ENCODE measurements at places on chromosomes 11 and 22.

DNA sequence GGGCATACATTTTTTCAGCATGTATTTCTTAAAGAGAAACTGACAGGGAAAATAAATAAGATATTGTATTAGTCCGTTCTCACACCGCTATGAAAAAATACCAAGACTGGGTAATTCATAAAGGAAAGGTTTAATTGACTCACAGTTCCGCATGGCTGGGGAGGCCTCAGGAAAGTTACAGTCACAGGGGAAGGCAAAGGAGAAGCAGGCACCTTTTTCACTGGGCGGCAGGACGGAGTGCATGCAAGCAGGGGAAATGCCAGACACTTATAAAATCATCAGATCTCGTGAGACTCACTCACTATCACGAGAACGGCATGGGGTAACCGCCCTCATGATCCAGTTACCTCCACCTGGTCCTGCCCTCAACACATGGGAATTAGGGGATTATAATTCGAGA, 44.2 kb downstream of the PPFIA1 start:
- no peak for DNase-seq

GRCh38 chr11:12546122-12546521, 128.1 kb upstream of the TEAD1 start:
- no peak for DNase-seq

GRCh38 chr11:17046690-17047089, 30.8 kb downstream of the RPS13 start:
- DNase-seq = no peak

DNA sequence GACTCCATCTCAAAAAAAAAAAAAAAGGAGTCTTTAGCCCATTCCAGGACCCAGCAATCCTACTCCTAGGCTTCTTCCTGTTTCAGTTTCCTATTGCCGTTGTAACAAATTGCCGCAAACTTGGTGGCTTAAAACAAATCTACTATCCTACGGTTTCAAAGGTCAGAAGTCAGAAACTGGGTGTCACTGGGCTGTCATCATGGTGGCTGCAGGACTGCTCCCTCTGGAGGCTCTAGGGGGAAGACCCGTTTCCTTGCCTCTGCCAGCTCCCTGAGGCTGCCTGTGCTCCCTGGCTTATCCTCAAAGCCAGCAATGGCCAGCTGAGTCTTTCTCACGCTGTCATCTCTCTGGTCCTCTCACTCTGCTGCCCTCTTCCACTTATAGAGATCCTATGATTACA, 8.7 kb upstream of the DAGLA start:
- DNase-seq = peak; percentile 68

DNA sequence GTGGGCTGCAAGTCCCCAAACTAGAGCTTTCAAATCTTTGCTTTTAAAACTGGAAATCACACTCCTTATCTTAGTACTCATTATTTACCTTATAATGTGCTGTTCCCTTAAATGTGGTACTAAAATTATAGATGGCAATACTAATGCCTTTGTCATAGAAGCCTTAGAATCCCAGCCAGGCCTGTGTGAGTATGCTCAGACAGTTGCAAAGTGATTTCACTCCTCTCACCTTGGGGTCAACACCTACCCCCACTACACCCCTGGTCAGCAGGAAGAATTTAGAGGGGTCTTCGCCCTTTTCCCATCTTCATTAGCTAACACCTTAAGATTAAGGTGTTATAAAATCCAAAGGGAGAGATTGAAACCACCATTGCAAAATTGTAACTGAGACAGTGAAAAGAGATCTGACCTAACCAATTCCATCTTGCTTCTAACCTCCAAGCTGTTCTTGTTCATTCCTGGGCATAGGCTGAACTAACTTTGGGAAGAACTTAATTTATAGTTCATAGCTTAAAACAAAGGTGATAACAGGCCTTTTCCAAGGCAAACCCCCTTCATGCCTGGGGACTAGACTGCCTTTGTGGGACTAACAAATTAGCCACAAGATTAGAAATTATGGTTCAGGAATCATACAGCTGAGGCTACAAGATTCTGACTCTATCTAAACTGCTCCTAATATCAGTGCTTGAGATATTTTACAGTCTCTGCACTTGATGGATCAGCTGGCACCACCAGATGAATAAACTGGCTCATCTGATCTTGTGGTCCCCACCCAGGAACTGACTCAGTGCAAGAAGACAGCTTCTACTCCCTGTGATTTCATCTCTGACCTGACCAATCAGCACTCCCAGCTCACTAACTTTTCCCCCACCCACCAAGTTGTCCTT, 10.4 kb upstream of the MRPL17 start:
- no peak for DNase-seq

- no peak for DNase-seq
These were observed 696 bp downstream of the KRTAP5-5 start for GRCh38 chr11:1630271-1630670.

GRCh38 chr11:87712391-87712790, 462.9 kb downstream of the RAB38 start:
- DNase-seq = no peak

DNA sequence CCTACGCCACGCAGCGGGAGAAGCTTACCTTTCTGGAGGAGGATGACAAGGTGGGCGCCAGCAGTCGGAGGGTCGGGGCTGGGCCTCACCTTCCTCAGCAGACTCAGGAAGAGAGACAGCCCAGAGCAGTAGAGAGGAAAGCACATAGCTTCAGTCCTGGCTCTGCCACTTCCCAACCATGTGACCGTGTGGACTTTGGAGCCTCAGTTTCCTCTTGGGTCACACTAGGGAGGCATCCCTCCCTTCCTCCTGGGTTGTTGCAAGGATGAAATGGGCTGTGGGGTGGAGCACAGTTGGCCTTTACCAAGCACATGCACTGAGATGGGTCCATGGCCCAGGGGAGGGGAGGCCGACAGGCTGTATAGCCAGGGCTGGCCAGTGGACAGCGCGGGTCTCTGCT, 12.9 kb downstream of the DPP3 start:
- DNase-seq = no peak

DNA sequence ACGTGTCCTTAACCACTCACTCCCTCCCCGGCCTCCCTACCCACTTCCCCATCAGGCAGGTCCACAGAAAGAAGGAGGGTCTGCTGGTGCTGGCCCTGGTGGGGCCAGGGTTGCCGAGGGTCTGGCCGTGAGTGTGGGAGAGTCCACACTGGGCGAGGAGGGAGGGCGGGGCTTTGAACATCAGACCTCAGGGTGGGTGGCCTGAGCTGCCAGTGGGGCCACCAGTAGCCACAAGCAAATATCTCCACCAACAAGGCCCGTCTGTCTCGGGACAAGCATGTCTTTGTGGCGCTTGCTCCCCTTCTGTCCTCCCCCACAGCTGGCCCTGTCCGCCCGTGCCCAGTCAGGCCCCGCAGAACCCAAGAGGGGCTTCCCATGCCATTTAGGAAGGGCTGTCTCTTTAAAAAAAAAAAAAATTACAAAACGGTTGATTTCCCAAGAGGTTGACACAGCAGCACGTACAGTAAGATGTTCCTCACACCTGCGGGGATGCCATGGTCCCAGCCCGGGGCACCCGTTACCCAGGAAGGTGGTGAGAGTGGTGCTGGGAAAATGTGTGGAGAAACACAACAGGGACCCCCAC, 17.7 kb upstream of the TALDO1 start:
- DNase-seq = no peak

GRCh38 chr11:45108070-45109064, 38.1 kb upstream of the PRDM11 start:
- no peak for DNase-seq

DNA sequence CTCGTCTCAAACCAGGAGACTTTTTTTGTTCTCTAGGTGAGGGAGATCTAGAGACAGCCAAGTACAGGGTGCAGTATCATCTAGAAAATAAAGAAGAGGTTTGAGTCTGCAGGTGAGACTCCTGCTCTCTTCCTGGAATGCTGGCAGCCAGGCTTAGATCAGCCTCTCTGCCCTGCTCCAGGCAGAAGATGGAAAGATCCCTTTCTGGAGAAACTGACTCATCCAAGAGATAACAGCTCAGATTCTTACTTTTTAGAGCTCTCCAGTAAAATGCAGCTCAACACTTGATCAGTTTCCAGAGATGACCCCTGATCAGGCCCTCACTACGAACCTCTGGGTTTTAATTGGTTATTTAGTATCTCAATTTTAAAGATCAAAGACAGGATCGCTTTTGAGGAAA, 44.6 kb upstream of the EHF start:
- no peak for DNase-seq

DNA sequence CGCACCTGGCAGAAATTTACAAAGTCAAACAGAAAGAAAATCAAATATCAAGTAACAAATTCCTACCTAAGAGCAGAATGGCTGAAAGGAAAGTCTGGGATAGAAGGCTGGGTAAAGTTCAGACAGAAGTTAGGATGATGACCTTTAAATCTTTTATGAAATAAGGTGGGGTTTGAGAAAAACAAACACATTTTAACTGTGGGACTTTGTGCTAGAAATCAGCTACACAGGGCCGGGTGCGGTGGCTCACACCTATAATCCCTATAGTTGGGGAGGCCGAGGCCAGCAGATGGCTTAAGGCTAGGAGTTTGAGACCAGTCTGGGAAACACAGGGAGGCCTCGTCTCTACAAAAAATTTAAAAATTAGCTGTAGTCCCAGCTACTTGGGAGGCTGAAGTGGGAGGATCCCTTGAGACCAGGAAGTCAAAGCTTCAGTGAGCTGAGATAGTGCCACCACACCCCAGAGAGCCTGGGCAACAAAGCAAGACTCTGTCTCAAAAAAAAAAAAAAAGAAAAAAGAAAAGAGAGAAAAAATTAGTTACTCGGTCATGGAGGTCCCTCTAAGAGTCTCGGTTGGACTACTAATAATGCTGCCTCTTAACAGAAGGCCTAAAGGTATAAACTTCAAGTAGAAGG, 119.7 kb upstream of the BID start:
- DNase-seq = no peak

GRCh38 chr11:93123351-93123898, 74.4 kb downstream of the SLC36A4 start:
- no peak for DNase-seq

DNA sequence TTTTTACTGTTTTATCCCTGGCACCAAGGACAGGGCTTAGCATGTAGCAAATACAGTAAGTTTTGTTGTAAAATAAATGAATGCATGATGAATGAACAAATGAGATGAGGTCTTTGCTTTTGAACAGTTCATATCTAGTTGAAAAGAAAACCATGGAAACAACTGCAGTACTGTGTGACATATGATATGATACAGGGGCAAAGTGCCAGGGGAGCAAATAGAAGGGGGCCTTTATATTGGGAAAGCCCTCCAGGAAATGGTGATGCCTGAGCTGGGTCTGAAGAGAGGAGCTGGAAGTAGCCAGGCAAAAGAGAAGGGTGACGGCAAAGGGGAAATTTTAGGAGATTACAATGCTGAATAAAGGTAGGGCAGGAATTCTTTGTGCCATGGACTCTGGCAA, 63.8 kb upstream of the UCP3 start:
- no peak for DNase-seq

DNA sequence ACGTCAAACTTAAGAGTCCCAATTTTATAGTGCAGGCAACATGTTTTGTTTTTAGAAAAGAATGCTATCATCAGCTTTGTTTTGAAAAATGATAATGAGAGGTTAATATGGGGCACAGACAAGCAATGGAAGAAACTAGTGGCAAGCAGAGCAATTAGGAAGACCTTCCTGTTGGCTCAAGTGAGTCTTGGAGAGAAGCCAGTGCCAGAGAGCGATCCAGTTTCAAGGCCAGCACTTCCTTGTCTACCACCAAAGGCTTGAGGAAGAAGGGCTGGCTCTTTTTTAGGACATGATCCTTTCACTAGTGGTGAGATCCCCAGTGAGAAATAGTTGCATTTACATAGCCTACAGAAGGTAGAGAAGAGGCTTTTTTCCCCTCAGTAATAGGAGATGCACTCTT, 1340.7 kb downstream of the LRRC4C start:
- no peak for DNase-seq

- DNase-seq = no peak
These were observed 17.7 kb downstream of the RCN1 start for GRCh38 chr11:32108576-32108975.

- no peak for DNase-seq
These were observed 113.7 kb downstream of the FEZ1 start for GRCh38 chr11:125382314-125382791.

DNA sequence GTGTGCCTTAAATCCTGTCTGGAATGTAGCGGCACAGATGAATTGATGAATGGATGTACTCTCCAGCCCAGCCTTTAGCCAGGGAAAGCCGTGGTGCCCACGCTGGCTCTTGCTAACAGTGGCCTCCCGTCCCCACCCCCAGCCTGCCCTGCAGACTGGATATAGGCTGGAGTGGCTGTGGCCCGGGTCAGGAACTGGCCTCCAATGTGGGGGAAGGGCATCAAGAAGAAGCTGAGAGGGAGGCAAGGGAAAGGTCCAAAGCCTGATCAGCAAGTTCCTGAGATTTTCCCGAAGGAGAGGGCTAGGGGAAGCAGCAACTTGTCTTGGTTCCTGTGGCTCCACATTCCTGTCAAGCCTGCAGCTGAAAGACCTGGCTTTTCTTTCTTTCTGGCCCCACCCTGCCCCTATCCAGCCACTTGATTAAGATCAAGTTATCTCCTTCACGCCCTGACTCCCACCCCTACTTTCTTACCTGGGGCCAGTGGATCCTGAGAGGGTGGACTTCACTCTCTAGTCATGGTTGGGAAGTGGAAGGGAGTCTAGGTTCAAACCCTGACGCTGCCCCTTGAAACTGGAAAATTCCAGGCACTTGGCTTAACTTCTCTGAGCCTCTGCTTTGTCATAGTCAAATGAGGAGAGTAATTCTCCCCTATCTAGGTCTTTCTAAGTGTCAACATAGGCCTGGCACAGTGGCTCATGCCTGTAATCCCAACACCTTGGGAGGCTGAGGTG, 11.0 kb upstream of the MICALL1 start:
- DNase-seq = peak; percentile 70

GRCh38 chr11:120714438-120714837, 202.9 kb downstream of the GRIK4 start:
- DNase-seq = no peak

- DNase-seq = no peak
These were observed 414.6 kb upstream of the LARGE1 start for GRCh38 chr22:34334893-34335292.

DNA sequence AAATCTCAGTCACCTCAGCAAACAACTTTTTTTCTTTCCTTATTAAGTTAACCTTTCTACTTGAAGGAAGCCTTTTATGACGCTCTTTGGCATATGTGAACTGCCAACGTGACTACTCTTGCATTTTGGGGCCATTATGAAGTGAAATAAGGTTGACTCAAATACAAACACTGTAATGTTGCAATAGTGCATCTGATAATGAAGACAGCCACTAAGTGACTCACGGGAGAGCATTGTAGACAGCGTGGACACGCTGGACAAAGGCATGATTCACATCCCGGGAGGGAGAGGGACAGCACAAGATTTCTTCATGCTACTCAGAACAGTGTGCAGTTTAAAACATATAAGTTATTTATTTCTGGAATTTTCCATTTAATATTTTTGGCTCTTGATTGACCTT, 560.8 kb downstream of the ETS1 start:
- no peak for DNase-seq

DNA sequence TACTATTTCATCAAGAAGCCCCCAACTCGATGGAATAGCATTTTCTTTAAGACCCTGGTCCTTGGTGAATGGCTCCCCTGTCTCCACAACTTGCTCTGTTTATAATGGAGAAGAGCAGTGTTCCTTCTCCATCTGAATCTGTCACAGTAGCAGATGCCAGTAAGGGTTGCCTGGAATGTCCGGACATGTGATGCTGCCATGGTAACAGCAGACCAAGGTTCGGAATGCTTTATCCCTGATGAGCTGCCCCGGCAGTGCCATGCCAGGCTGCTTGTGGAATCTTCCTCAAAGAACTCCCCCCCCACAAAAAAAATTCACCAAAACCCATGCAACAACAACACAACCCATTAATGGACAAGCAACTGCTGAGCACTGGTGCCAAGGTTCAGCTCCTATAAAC, 72.5 kb downstream of the KCNC1 start:
- DNase-seq = no peak

GRCh38 chr11:70036971-70037882, 40.9 kb upstream of the ANO1 start:
- DNase-seq = no peak

Data from neural progenitor cell (in vitro differentiated cells).